Esophagus squamous epithelium (tissue), 5 donors: ENCODE measurements at places on chromosomes 11 and 22. TPM values are rescaled to one million over a fixed set of nuclear protein-coding genes. Genes with fewer than 3 reads are reported as not detected.

- no peak for DNase-seq
- no peaks in the 10 kb centered on the region for H3K36me3 ChIP-seq
- peak overlapping the region; percentile 82 for H3K4me3 ChIP-seq
- peak overlapping the region; percentile 99 for H3K27ac ChIP-seq
- peaks cover 62% of the 10 kb centered on the region for H3K4me1 ChIP-seq
These were observed 3.9 kb upstream of the BCL9L start for GRCh38 chr11:118929501-118930093.

KLHDC7B gene
- total RNA-seq: 0.42 TPM

DNA sequence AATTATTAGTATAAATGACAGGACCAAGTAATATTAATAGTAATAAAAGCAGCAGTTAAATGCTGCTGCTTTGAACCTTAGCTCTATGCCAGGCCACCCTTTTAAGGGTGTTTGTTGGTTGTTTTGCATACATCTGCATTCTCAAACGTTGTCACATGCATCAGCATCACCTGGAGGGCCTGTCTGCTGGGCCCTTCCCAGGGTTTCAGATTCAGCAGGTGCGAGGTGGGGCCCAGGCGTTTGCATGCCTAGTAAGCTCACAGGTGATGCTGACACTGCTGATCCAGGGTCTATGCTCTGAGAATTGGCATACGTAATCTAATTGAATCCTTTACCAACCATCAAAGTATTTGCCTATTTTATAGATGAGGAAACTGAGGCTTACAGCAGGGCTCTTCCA is 246.5 kb downstream of the CADM1 start:
- DNase-seq: no peak
- no peak overlapping the region for H3K4me3 ChIP-seq
- no peaks in the 10 kb centered on the region for H3K4me1 ChIP-seq
- H3K36me3 ChIP-seq: no peaks in the 10 kb centered on the region

DNA sequence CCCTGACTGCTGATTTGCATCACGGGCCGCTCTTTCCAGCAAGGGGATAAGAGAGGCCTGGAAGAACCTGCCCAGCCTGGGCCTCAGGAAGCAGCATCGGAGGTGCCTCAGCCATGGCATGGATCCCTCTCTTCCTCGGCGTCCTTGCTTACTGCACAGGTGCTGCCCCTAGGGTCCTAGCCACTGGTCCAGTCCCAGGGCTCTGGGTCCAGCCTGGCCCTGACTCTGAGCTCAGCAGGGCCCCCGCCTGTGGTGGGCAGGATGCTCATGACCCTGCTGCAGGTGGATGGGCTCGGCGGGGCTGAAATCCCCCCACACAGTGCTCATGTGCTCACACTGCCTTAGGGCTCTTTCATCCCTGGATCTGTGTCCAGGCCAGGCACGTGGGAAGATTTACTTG is 7.0 kb upstream of the IGLL5 start:
- no peak for DNase-seq
- H3K4me1 ChIP-seq: no peaks in the 10 kb centered on the region
- no peak overlapping the region for H3K27ac ChIP-seq
- no peaks in the 10 kb centered on the region for H3K27me3 ChIP-seq
- no peaks in the 10 kb centered on the region for H3K36me3 ChIP-seq

BTG4 gene
- not detected for total RNA-seq
